AG10803 (cell line): ENCODE measurements at places on chromosomes 7 and 10.

DNA sequence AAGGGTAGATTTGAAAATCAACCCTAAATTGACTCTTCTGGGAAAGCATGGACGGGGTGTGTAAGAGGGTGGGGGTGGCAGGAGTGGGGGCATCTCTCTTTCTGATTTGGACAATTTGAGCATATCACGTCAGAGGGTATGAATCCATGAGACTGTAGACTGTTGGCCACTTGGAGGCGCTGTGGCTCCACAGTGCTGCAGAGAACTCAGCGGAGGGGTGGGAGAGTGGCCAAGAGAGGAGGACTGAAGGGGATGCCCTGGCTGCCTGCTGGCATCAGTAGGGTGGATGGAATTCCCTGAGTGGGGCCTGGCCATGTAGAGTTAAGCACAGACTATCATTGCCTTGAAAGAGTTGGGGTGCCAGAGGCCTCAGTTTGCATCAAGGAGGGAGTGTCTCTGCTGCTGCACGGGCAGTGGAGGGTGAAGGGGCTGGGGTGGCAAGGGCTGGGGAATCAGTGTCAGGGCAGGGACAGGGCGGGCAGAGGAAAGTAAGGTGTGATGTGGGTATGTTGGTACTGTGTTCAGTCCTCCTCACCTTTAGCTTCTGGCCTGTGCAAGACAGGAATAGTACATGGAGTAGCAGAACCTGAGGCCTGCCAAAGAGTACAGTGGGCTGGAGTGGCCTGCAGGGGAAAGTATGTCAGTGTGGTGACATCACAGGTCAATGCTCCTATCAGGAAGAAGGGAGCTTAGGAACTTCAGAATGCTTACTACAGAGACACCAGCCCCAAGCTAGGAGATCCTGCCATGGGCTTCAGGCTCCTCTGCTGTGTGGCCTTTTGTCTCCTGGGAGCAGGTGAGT is 133.5 kb upstream of the PRSS58 start:
- no peak for DNase-seq

DNA sequence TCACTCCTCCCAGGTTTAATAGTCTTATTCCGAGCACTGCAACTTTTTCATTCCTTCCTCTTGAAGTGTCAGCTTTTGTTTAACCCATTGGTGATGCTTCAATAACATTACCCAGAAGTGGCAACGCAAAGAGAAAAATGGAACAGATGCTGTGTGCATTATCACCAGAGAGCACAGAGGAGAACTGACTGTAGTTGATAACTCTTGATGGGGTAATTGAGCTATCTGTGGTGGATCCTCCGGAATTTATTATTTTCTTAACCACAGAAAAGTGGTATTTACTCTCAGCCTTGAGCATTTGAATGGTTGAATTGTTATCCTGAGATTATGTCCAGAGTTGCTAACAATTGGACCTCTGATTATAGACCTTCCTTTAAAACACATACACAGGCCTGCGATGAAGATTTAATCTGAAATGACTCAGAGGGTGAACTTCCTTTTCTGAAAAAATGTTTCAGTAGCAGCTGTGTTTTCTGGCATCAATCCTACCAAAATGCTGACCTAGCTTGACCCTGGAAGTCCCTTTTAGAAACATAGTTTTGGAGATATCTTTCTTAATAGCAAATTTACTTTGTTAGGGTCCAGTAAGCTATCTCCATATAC is 1584.4 kb upstream of the LRRTM3 start:
- peak; percentile 18 for DNase-seq

DNA sequence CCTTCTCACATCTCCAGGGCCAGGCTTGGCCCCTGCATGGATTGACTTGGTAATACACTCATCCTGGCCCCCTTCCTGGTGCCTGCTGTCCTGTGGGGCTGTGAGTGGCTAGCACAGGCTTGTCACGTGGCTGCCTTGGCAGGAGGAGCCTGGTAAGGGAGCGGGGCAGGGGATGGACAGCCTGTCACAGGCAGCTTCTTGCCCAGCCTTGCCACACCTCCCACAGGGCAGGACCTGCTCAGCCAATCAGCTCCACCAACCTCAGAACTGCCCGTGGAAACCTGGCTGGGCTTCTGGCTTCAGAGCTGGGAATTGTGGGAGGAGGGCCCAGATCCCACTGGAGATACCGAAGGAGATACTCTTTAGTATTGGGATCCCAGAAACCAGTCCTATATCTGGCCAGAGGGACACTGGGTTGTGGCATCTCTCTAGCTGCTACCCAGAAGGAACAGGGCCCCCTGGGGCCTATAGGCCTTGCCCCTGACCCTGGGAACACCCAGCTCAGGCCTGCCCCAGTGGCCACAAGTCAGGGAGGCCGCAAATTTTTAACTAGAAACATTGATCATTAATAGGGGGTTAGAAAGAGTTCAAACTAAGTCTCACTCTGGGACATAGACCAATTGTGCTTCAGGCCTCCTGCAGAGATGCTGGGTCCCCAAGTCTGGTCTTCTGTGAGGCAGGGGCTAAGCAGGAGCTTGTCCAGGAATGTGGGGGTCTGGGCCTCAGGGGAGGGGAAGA is at the start of gene HOGA1:
Gene HOGA1 (plus strand): TSS at position 330 of the 738 bp plus-strand sequence. CDS start 315 bp downstream, at position 645.
- DNase-seq = peak; percentile 71

GRCh38 chr7:1121476-1121875 is 33.6 kb downstream of the GPER1 start:
- DNase-seq = no peak

GRCh38 chr7:129231666-129232065 is 6.8 kb downstream of the AHCYL2 start:
- DNase-seq = no peak

DNA sequence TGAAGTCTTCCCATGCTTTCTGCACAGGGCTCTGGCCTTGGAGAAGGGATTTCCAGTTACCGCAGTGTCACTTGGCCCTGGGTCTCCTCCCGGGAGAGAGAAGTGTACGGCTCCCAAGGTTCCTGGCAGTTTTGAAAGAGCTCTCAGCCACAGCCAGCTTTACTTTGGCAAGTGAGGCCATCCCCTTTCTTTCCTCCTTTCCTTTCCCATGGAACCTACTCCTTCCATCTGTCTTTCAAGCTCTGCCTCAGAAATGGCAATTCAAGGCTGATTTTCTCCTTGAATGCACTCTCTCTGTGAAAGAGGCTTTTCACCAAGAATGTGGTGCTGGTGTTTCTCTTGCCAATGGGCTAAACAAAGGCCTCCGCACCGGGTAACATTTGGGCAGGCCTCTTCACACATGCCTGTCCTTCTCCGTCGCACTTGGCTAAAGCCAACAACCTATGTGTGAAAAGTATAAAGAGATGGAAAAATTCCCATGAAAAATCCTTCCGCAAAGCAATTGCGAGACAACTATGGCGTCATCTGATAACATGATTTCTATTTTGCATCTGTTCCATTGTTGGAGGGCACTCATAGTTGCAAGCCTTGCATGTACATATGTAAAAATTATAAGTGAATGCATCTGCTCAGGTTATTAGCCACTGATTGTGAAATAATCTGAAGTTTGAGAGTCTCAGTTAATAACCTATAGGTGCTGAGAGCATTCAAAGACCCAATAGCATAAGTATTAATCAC is 125.4 kb downstream of the PFKFB3 start:
- no peak for DNase-seq

- no peak for DNase-seq
Observed at GRCh38 chr7:152704796-152705384, 28.9 kb upstream of the XRCC2 start.

DNA sequence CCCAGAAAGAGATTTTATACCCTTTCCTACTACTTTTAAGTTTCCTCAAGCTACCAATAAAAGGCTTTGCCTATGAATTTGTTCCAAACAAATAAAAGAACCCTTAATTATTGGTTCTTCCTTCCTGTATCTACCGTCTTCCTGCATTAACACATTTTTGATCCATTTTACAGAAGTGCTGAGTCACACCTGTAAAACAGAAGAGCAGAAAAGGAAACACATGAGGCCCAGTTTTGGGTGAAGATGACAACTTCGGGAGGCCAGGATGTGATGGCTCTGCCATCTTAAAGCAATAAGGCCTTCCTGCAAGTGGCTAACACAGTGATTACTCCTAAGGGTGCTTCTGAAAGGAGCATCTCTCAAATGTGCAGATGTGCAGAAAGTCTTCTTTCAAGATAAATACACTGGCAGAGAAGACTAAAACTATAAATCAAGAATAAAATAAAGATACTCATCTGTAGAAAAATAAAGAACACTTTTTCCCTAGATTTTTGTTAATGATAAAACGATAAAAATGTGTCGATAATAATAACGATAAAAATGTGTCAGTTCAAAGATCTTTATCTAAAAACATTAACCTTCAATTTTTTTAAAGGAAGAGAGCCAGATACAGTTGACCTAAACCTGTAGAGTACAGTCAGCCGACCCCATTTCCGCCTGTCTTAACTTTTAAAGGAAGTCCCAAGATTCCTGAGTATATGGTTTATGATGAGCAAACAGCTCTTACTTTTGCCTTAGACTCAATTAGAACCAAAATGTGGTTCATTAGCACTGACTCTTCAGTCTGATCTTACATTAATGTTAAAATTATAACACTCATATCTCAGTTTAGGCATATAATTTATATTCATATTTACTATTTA is 108.6 kb downstream of the UBE2H start:
- DNase-seq = no peak

GRCh38 chr10:96244354-96244753 is 27.0 kb downstream of the BLNK start:
- no peak for DNase-seq

- DNase-seq = peak; percentile 70
Observed at GRCh38 chr10:46992803-46993561, 81.8 kb downstream of the PTPN20 start.

- DNase-seq = peak; percentile 22
Observed at GRCh38 chr7:107856806-107857540, 34.0 kb upstream of the DLD start.

DNA sequence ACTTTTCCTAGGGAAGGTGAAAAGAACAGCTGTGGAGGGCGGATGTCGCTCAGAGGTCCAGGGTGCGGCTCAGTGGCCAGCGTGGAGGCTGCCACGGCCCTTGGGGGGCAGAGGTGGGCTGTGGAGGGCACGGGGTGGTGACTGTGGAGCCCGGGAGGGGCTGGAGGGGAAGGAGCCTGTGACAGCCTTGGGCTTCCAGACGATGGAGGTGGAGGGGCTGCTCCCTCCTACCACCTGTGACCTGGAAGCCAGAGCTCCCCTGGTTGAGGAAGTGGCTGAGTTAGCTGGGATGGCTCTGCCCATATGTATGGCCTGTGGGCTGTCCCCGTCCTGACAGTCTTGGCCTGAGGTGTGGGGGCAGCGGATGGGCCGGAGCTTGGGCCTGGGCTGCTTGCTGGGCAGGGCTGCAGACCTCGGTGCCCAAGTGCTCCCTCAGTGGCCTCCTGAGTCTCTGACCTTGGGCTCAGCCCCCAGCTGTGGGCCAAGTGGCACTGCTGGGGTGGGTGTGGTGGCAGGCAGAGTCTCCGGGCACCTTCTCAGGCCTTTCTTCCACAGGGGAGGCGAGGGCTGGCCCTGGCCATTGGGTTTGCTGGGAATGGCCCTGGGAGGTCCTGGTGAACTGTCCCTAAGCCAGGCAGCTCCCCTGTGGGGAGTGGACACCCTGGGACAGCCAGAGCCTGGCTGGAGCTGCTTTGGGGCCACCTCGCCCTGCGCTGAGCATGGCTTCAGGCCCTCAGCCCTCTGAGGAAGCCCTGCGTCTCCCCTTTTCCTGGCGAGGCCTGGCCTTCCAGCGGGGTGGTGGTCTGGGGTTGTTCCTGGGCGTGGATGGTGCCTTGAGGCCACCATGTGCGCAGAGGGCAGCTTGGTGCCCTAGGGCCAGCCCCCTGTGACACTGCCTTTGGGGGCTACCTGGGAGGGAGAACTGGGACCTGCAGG is 3.9 kb downstream of the BRI3 start:
- DNase-seq = no peak

DNA sequence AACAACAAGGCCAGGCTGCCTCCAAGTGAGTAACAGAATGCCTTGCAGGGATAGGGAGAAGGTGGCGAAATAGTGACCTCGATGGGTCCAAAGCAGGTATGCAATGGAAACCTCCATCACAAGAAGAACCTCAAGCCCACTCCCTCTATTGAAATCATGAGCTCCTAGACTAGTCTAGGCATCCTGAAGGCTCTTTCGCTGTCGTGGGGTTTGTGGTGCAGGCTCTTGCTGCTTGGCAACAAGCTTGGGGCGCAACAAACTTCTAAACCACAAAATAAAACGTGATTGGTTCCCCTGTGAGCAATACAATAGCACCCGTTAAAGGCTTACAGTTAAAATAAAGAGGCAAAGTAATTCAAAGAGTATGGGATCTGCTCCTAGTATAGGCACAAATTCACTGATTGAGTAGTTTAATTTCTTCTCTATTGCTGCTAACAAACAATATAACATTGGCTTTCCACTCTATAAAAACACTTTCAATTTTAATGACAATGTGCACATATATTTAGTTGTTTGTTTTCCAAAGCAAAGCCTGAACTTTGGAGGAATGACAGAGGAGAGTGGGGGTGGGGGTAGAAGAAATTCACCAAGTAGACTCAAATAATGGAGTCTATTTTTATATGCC is 64.1 kb downstream of the C10orf67 start:
- DNase-seq = no peak

DNA sequence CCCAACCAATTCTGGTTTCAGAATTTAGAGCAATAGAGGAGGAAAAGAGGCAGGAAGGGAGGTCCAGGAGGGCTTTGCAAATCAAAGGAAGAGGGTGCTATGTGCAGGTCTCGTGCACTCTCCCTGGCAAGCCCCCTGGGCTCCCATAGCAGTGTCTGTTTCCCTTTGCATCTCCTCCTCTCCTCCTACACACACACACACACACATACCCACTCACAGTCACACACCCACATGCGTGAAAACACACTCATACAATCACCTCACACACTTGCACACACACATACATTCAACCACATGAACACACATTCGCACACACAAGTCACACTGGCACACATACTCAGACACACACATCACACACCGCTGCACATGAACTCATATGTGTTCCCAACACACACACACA is 105.3 kb downstream of the OAT start:
- DNase-seq = no peak

- no peak for DNase-seq
Observed at GRCh38 chr7:36021917-36022550, 131.0 kb upstream of the EEPD1 start.

- DNase-seq = no peak
Observed at GRCh38 chr7:147096629-147097028, 980.0 kb downstream of the CNTNAP2 start.

DNA sequence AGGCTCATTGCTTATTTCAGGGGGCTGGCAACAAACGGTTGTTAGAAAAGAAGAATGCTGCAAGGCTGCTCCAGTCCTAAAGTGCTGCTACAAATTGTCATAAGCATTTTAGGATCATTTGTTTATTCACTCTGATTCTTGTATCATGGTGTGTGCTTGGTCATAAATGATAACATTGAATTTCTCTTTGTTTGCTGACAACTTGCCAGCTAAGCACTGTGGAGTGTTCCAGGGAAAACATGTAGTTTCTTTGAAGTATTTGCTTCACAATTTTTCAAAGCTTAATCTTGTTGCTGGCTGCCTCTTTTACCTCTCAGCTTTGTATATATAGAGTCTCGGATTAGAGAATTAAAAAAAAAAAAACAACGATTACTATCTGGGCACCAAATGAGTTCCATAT is 263.0 kb downstream of the PHF14 start:
- no peak for DNase-seq

- DNase-seq = no peak
Observed at GRCh38 chr10:78959217-78959923, 109.4 kb upstream of the ZMIZ1 start.

- no peak for DNase-seq
Observed at GRCh38 chr7:137891016-137891655, 44.4 kb upstream of the DGKI start.

GRCh38 chr10:75378379-75378778 is 23.2 kb downstream of the ZNF503 start:
- no peak for DNase-seq
